ENCODE measurements at places on chromosomes 7 and 10. TPM values are rescaled to one million over a fixed set of nuclear protein-coding genes. Genes with fewer than 3 reads are reported as not detected.

DNA sequence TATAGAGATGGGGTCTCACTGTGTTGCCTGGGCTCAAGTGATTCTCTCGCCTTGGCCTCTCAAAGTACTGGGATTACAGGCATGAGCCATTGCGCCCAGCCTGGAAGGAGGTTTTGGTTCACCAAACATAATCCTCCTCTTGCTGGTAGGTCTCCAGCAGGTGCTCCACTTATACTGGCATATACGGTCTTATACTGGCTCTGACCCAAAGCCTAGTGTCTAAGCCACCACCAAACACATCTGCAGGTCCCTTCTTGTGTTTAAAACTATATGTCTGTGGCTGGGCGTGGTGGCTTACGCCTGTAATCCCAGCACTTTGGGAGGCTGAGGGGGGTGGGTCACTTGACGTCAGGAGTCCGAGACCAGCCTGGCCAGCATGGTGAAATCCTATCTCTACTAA, 5.4 kb downstream of the MBLAC1 start:
- DNase-seq, result no peak

- no peak for DNase-seq
Observed at GRCh38 chr10:98536551-98536950, 89.8 kb upstream of the HPS1 start.

DNA sequence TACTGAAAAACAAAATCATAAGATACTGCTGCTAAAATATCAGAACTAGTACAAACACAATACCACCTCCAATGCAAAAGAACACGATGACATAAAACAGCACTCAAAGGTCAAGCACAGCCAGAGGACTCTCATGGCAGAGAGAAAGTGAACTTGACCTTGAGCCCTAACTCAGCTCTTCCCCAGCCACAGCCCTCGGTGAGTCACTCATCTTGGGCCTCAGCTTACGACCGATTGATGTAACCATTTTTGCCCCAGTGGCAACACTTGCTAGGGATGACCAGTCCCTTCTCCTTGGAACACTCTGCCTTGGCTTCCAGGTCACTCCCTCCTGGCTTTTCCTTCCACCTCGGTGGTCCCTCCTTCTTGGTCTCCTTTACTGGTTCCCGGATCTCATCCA, 77.8 kb downstream of the JAZF1 start:
- DNase-seq, result no peak

GRCh38 chr7:5403442-5403841, 20.2 kb downstream of the TNRC18 start:
- DNase-seq, result no peak

DNA sequence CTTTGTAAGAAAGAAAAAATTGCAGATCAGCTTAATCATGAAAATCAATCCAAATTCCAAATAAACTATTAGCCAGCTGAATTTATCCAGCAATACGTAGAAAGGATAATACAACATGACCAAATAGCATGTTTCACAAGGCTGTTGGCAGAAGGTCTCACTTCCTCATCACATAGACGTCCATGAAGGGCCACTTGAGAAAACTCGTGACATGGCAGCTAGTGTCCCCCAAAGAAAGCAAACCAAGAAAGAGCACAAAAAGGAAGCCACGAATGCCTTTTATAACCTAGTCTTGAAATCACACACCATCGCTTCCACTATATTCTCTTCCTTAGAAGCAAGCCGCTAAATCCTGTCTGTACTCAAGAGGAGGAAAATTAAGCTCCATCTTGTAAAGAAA, 105.6 kb upstream of the NRBF2 start:
- no peak for DNase-seq

CALML3 gene
- total RNA-seq, result not detected

OPALIN gene
- total RNA-seq, result not detected

- DNase-seq, result no peak
Observed at GRCh38 chr10:114172216-114172615, 1.8 kb downstream of the CCDC186 start.

PIK3CG gene
- total RNA-seq, result 57.5 TPM

- no peak for DNase-seq
Observed at GRCh38 chr7:28168393-28169158, 12.0 kb downstream of the JAZF1 start.

DNA sequence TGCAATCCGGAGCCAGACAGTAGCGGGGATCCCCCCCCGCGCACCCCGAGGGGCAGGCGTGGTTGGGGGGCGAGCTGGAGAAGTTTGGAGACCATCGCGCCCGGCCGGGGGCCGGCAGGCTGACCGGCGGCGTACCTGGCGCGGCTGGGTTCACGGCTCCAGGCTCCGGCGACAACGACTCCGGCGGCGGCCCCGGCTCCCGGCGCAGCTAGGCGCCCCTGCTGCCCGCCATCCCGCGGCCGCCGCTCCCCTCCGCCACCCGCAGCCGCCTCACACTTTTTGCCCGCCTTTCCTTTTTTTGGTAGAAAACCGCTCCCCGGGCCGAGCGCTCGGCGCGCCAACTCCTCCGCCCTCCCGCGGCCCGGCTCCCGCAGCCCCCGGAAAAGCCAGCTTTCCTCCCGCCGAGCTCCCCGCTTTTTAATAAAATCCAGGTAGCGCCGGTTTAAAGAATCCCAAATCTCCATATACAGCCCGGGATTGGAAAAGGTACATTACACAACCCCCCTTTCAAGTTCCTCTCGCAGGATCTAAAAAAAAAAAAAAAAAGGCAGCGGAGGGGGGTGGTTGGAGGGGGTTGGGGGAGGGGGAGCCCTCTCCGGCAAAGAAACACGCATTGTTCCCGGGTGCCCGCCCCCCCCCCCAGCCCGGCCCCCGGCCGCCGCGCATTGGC, at the start of gene TNRC18:
TNRC18 (minus strand) TSS at position 529 of the 670 bp plus-strand sequence. CDS start 2,588 bp downstream, outside the sequence.
- DNase-seq, result no peak

EGR2 gene
- 4.7 TPM for total RNA-seq

DNA sequence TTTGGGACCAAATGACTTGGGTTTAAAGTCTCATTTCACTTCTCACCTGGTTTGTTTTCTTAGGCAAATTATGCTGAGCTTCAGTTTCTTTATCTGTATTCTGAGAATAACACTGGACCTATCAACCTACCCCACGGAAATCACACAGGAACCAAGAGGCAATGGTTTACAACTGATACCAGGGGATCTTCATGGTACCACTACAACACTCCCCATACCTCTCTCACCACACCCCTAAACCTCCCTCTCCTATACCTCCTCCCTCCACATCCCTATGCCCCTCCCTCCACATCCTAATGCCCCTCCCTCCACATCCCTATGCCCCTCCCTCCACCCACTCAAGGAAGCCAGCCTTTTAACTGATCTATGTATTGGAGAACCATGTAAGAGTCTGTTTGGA, 9.9 kb downstream of the FAM204A start:
- no peak for DNase-seq

All from activated CD8-positive, alpha-beta memory T cell treated with anti-CD3 and anti-CD28 coated beads, Interleukin-2, amount 10 ng/mL, durations not matched to agents 7 days and 5 days (primary cell).